Cortex of kidney (tissue), 1 donor: ENCODE measurements at places on chromosomes 1 and 21.

GRCh38 chr1:78277253-78277652 is 213.5 kb upstream of the PTGFR start:
- no peak for DNase-seq

DNA sequence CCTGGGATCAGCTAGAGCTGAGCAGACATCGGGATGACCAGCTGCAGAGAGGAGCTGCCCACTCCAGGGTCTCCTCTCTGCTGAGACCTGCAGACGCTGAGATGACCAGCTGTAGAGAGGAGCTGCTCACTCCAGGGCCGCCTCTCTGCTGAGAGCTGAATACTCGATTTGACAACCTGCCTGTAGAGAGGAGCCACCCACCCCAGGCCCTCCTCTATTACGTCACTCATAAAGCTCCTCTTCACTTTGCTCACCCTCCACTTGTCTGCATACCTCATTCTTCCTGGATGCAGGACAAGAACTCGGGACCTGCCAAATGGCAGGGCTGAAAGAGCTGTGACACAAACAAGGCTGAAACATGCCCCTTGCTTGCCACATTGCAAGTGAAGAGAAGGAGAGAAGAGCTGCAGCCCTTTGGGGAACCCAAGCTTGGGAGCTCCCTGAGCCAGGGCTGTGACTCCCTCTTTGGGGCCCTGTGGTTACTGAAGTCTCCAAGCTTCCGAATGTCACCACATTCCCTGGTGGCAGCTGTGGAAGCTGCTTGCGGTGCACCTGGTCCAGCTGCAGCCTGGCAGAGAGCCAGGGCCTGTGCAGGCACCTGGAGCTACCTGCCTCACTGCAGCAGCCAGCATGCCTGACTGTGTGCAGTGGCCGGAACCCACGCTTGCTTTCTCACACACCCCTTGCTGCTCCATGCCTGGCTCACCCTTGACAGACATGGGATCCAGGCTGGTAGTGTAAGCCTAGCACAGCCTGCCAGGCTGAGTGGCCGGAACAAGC is 59.6 kb downstream of the CC2D1B start:
- no peak for DNase-seq

- DNase-seq: no peak
Observed at GRCh38 chr21:44437696-44438431, 17.4 kb upstream of the LRRC3 start.

- DNase-seq: no peak
Observed at GRCh38 chr1:43622471-43622870, 27.5 kb upstream of the KDM4A start.

DNA sequence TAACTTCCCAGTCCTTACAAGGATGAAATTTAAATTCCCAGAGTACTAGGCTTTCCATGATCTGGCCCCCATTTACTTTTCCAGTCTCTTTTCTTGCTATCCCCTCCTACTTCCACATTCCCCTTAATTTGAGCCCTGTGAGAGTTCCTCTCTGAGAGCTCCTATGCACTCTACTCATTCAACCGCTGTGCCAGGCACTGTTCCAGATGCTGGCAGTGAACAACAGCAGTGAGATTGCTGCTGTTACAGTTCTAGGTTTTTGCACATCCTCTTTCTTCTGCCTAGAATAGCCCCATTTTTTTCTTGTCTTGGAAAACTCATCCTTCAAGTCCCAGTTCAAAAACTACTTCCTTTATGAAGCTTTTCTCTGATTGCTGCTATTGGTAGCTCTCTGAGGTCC is 18.8 kb downstream of the ATF6 start:
- DNase-seq: no peak

DNA sequence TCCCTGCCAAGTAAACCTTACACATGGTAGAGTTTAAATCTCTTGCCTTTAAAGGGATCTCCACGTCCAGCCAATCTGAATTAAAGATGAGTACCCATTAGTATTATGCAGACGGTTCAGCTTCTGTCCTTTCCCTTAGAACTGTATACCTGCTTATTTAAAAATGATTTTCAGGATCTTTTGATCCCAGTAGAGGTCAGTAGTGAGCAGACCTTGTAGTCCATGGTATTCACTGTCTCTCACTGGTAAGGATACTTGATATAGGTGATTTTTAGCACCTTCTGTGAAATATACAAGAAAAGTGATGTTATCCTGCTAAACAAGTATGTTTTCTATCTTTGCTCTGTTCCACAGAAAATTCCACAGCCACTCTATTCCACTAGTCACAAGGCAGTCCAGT is 1211.6 kb upstream of the ADGRL4 start:
- no peak for DNase-seq

DNA sequence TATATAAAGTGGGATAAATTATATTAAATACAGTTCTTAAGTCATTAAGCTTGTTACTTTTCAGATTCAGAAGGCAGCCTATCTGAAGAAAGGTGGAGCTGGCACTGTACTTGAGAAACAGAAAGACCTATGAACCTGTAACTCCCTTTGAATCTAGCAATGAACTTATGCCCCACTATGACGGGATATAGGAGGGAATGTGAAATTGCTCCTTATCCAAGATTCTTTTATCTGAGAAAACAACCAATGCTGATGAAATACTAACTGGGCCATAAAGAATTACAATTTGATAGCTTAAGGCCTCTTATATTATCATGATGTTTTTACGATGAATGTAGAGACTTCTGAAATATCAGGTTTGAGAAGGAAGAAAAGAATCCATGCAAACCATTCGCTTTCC is 50.1 kb downstream of the ATP1B1 start:
- no peak for DNase-seq
